ENCODE measurements at places on chromosomes 11 and 22.
A peak's percentile ranks its signal among the peaks of the same experiment; 100 is the strongest.

GRCh38 chr11:120243221-120243620 lies 3.3 kb downstream of the POU2F3 start:
- DNase-seq, result no peak

GRCh38 chr11:83257761-83258168 lies 28.4 kb downstream of the CCDC90B start:
- DNase-seq, result no peak

DNA sequence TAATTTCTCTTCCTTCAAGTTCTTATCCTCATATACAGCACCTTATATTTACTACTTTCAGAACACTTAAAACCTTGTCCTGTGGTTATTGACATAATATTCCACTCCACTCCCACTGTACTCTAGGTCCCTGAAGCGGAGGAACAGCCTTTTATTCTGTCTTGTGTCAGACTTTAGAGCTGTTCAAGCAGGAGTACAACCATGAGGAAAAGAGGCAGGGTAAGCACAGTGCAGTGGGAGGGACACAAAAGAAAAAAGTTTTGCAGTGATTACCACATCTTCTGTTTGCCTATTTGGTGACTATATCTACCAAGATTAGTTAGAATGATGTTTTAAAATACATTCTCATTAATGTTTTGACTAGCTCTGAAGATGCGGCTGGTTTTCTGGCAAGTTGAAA lies 122.0 kb upstream of the CEP126 start:
- no peak for DNase-seq

DNA sequence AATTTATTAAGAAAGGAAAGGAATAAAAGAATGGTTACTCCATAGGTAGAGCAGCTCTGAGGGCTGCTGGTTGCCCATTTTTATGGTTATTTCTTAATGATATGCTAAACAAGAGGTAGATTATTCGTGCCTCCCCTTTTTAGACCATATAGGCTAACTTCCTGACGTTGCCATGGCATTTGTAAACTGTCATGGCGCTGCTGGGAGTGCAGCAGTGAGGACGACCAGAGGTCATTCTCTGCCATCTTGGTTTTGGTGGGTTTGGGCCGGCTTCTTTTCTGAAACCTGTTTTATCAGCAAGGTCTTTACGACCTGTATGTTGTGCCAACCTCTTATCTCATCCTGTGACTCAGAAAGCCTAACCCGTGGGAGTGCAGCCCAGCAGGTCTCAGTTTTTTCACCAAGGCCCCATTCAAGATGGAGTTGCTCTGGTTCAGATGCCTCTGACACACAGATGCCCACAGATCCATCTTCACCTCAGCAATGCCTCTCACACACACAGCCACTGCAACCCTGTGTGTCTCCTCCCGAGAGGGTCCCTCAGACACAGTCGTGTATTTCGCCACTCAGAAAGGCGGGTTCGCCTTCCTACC lies 16.4 kb upstream of the JAM3 start:
- DNase-seq, result no peak

DNA sequence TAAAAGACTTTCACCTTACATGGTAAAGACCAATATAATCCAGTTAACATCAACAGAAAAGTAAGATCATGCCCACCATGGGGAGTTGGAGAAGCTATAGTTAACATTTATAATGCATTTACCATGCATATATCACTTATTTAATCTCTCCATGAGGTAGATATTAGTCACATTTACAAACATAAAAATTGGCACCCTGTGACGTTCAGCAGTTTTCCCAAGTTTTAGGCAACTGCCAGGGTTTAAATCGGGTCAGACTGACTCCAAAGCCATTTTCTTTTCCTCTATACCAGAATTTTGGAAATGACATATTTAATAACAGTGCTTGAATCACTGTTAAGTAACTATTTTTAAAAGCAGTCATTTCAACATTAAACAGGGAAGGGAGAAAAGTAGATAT lies 266.3 kb downstream of the DDX10 start:
- DNase-seq, result no peak

GRCh38 chr11:12640926-12641849 lies 33.0 kb upstream of the TEAD1 start:
- no peak for DNase-seq

- DNase-seq, result peak; percentile 29
These were observed 85.9 kb downstream of the SBF2 start for GRCh38 chr11:10208131-10208575.

DNA sequence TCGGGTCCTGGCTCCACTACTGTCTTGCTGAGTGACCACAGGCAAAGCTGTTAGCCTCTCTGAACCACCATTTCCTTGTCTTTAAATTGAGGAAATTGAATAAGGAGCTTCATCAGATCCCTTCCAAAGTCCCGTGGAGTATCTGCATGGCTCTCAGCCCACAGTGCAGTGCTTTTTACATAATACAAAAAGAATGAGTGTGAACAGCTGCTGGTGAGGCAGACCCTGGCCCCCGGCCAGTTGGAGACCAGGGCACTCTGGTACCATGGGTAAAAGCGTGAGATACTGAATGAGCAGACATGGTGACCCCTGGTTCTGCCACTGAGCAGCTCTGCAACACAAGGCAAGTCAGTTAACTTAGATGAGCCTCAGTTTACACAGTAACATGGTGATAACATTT lies 86.8 kb downstream of the GALNT18 start:
- DNase-seq, result peak; percentile 57

DNA sequence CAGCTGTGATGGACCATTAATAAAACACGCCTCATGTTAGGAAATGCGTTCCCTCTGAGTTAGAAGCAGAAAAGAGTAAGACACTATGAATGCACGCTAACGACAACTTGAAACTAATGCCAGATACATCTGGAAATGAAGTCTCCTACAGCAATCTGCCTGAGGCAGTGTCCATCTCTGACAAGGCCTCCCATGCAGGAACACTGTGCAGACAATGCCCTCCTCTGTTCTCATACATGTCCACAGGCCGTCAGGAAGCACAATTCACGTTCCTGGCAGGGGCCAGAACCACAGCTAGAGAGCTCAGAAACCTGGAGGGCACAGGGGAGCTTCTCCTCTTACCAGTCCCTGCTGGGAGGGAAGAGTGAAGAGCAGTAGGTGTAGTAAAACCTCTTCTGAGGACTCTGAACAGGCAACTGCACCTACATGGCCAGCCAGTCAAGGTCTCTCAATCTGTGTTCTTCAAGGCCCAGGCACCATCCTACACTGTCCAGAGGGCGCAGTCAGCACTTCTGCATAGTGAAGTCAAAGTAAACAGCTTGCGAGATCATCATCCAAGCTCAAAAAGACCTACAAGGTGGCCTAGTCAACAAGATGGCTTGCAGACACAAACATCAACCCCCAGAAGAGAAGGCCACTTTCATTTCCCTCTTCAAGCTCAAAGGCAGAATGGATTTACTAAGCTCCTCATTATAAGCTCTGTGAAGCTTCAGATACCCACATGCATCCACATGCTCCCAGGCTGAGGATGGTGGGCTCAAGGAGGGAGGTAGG lies 41.5 kb upstream of the CYP2D6 start:
- DNase-seq, result no peak

DNA sequence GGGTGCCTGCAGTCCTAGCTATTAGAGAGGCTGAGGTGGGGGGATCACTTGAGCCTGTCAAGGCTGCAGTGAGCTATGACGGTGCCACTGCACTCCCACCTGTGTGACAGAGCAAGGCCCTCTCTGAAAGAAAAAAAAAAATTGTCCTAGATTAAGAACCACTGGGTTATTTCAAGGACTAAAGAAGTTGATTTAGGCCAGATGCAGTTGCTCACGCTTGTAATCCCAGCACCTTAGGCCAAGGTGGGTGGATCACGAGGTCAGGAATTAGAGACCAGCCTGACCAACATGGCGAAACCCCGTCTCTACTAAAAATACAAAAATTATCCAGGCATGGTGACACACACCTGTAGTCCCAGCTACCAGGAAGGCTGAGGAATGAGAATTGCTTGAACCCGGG lies 129.0 kb downstream of the MRTFA start:
- DNase-seq, result no peak

- DNase-seq, result no peak
These were observed 130.5 kb upstream of the ANO3 start for GRCh38 chr11:26201411-26201810.

- DNase-seq, result peak; percentile 88
These were observed at the start of gene PRAME for GRCh38 chr22:22558972-22559603. Gene PRAME, minus strand, starts transcription at chr22:22559265. Its CDS starts 2,433 bp downstream, at chr22:22556832.

- DNase-seq, result peak; percentile 90
These were observed at the start of gene MADD for GRCh38 chr11:47269829-47270305. Gene MADD, plus strand, starts transcription at chr11:47270133.

- no peak for DNase-seq
These were observed 31.1 kb downstream of the DKK3 start for GRCh38 chr11:11977206-11977938.

GRCh38 chr11:122851366-122851966 lies 13.2 kb downstream of the CRTAM start:
- DNase-seq, result no peak

DNA sequence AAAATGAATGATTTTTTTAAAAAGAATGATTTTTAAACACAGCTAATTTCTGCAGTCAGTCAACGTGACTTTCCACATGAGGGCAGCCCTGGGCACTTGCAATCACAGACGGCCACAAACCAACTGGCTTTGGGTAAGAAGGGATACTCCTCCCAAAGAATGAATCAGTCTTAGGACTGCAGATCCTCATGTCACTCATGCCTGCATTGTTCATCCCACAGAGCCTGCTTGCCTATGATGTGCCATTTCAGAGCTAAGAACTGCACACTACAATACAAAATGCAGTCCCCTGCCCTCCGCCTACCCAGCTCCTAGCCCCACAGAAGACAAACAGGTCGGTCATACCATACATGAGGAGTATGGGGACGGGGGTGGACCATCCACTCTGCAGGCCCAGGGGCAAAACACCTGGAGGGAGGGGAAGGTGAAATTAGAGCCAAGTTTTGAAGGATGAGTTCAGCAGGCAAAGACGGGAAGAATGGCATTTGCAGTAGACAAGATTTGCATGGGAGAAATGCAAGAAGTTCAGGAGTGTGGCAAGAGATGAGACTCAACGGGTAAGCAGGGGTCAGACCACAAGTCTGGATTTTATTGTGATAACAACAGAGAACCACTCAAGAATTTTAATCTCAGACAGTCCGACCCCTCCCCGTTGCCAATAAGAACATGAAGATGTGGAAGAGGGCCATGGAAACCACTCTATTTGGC lies 24.7 kb downstream of the PACSIN2 start:
- DNase-seq, result no peak

GRCh38 chr22:26143806-26144325 lies 25.4 kb upstream of the SEZ6L start:
- DNase-seq, result no peak

DNA sequence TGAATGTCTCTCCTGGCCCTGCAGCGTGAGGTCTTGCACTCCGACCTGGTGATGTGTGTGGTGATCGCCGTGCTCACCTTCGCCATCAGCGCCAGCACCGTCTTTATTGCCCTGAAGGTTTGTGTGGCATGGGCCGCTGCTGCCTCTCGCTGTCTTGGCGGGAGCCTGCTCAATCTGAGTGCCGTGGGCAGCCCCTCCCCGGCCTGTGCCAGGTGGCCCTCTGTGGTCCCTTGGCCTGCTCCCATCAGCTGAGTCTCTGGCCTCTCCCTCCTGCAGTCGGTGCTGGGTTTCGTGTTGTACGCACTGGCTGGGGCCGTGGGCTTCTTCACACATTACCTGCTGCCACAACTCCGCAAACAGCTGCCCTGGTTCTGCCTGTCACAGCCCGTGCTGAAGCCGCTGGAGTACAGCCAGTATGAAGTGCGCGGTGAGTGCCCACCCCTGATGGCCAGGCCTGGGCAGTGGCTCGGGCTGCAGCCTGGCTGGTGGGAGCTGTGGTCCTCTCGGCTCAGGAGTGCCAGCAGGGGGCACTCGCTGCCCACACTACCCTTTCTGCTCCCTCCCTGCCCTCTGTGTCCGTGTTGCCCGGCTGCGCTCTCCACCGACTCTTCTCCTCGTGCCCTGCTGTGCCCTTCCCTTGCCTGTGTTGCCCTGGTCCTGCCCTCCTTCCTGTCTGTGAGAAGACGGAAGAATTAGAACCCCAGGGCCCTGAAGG lies 10.2 kb downstream of the PCNX3 start:
- no peak for DNase-seq

- DNase-seq, result no peak
These were observed 1428.6 kb downstream of the LRRC4C start for GRCh38 chr11:40030867-40031266.

GRCh38 chr22:32200752-32201151 lies 4.1 kb downstream of the RFPL2 start:
- DNase-seq, result no peak

DNA sequence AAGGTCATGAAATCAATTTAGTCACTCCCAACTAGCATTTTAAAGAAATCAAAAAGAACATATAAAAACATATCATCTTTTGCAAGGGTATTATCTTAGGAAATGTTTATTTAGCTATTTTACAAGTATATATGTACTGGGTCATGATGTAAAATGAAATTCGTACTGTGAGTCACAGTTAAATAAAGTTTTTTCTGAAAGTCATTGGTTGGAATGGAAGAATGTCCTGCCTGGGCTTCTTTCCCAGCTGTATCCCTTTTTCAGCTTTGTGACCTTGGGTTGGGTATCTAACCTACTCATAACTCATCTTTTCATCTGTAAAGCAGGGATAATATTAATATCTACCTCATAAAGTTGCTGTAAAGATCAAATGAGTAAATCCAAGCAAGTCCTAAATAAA lies 15.7 kb downstream of the FDX1 start:
- no peak for DNase-seq

- no peak for DNase-seq
These were observed 43.1 kb upstream of the ATXN10 start for GRCh38 chr22:45628515-45628914.
